ENCODE measurements at places on chromosomes 11 and 22. TPM values are rescaled to one million over a fixed set of nuclear protein-coding genes. Genes with fewer than 3 reads are reported as not detected.
A peak's percentile ranks its signal among the peaks of the same experiment; 100 is the strongest.

DNA sequence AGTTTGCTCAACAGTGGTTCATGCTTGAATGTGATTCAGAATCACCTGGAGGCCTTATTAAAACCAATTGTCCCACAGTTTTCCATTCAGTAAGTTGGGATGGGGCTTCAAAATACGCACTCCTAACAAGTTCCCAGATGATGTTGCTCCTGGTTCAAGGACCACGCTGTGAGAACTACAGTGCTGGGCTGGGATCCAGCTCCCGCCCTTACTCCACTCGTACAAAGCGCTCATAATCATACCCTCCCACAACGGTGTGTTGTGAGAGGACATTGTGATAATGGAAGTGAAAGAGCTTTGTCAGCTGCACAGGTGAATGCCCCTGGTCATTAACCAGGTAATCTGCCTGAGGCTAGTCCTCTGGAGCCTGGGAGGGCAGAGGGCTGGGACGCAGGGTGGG lies 1.3 kb upstream of the CD82 start:
- DNase-seq: peak; percentile 55

- DNase-seq: peak; percentile 45
These were observed 65.8 kb downstream of the SLC22A12 start for GRCh38 chr11:64656862-64657261.

GRCh38 chr22:25069758-25070481 lies 117.4 kb downstream of the KIAA1671 start:
- DNase-seq: no peak

GRCh38 chr11:61682093-61682732 lies 2.0 kb downstream of the DAGLA start:
- DNase-seq: no peak

GRCh38 chr22:19510919-19511341 lies 13.3 kb downstream of the CLDN5 start:
- DNase-seq: no peak

DNA sequence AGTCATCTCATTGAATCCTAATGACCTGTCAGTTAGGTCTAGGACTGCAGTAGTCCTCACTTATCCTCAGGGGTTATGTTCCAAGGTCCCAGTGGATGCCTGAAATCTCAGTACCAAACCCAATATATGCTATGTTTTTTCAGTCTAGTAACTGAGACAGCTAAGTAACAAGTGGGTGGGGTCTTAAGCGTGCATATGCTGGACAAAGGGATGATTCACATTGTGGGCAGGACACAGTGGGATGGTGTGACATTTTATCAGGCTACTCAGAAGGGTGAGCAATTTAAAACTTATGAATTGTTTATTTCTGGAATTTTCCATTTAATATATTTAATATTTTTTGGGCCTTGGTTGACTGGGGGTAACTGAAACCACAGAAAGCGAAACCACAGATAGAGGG lies 29.0 kb downstream of the DDX10 start:
- no peak for DNase-seq

GRCh38 chr22:21959274-21960074 lies 6.8 kb upstream of the PPM1F start:
- no peak for DNase-seq

The KLHL35 gene
- total RNA-seq: 5.3 TPM

The CCDC89 gene
- total RNA-seq: 10.8 TPM
